Cardiac fibroblast (primary cell): ENCODE measurements at places on chromosomes 16 and 17.

GRCh38 chr17:78748048-78748729, 33.9 kb downstream of the CYTH1 start:
- no peak for DNase-seq

GRCh38 chr17:37761961-37762360, 17.1 kb upstream of the HNF1B start:
- no peak for DNase-seq

- no peak for DNase-seq
These were observed 539.3 kb downstream of the RBFOX1 start for GRCh38 chr16:7871979-7872378.

GRCh38 chr17:45222289-45222995, 757 bp downstream of the FMNL1 start:
- no peak for DNase-seq

- DNase-seq: no peak
These were observed 320.8 kb downstream of the CBLN1 start for GRCh38 chr16:48960830-48961229.
